ENCODE measurements at places on chromosomes 5 and 9.

- peak; percentile 85 for DNase-seq
Measured at GRCh38 chr5:96247097-96247701, 185.8 kb downstream of the PCSK1 start.

DNA sequence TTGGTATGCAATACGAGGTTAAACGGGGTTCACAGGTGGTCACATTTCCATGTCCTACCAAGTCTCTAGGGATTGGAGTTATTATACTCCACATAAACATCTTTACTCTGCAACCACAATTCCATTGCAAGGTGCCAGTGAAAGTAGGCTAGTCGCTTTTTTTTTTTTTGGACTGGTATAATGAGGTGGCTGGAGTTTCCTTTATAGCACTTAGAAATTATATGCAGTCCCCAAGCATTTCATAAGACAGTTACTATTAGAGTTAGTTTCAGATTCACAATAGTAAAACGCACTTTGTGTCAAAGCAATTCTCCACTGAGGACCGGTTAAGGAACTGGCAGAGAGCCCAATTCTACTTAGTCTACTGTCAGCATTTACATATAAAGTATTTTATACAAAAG lies 1.4 kb downstream of the MEF2C start:
- peak; percentile 38 for DNase-seq

GRCh38 chr5:109089191-109089590 lies 320.6 kb downstream of the PJA2 start:
- DNase-seq = no peak

GRCh38 chr5:98102936-98103335 lies 670.5 kb upstream of the RGMB start:
- no peak for DNase-seq

DNA sequence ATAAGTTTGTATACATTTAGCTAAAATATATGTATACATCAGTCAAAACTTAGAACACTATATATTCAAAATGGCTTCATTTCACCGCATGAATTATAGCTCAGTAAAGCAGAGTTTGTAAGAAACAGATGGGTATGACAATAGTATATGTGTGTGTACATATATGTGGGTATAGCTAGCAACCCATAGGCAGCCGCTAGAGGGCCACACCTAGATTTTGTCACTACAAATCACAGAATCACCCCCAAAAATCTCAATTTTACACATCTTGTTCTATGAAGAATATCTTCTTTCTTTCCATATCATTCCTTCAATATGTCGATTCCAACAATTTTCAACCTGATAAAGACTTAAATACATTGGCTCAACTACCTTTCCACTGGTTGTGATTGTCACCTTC lies 357.8 kb upstream of the CCNG1 start:
- no peak for DNase-seq

DNA sequence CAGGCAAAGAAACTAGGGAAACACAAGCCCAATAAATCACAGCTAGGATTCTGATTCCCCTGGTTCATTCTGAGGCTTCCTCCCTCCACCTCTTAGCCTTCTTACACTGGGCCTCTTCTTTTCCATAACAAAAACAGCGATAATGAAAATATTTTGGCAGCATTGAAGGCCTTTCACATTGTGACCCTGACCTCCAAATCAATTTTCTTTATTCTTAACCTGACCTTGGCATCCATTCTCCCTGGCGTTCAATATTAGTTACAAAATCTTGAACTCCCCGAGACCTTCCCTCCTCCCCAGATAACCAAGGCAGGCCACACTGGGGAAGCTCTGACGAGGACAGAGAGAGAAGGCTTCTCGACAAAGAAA lies 399.9 kb downstream of the ZSWIM6 start:
- no peak for DNase-seq

GRCh38 chr5:133913413-133914155 lies 54.8 kb downstream of the C5orf15 start:
- DNase-seq = no peak

- peak; percentile 70 for DNase-seq
Measured at GRCh38 chr5:120464627-120465435, 731 bp downstream of the PRR16 start.

DNA sequence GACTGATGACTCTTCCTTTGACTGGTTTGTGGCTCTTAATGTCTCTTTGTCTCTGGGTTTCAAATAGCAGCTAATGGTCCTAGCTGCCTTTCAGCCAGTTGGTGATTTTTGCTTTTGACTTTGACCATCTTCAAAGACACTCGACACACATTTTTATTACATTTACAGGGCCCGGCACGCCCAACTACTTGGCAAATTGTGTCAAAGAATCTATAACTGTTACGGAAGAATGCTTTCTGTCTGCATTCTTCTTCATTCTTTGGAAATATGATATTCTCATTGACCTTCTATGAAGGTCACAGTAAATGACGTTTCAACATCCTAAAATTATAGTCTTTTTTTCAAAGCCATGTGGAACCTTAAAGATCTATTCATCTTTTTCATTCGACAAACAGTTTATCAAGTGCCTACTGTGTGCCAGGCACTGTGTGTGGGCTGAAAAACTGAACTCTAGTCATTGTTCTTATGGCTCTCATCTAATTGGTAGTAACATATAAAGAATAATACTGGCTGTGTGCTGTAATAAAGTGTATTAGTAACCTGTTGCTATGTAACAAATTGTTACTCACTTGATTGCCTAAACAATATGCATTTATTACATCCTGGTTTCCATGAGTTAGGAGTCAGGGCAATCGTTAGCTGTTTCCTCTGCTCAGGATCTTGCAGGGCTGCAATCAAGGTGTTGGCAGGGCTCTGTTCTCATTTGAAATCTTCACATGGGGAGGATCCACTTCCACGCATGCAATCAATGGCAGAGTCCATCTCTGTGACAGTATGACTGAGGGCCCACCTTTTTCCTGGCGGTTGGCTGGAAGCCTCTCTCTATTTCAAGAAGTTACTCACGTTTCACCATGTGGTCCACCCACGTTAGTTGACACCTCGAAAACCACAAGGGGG lies 7.0 kb upstream of the WHRN start:
- DNase-seq = peak; percentile 10

GRCh38 chr9:121631115-121631514 lies 20.3 kb upstream of the DAB2IP start:
- no peak for DNase-seq

DNA sequence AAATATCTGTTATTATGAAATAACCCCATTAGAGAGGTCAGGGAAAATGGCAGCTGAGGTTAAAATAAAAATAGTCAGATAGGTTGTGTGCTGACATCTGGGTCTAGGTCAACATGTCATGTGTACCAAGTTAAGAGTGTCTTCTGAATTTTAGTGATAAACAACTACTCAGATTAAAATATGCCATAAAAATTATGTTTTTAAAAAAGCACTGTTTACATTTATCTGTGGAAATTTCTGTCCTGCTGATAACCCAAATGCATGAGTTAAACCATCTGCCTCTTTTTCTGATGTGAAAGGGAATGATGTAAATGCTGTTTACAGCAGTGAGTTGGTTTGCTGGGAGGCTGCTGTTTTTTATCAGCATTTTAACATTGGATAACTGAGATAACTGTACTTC lies 361.2 kb upstream of the TARS1 start:
- DNase-seq = no peak

- no peak for DNase-seq
Measured at GRCh38 chr5:66066826-66067225, 77.3 kb upstream of the SREK1 start.

DNA sequence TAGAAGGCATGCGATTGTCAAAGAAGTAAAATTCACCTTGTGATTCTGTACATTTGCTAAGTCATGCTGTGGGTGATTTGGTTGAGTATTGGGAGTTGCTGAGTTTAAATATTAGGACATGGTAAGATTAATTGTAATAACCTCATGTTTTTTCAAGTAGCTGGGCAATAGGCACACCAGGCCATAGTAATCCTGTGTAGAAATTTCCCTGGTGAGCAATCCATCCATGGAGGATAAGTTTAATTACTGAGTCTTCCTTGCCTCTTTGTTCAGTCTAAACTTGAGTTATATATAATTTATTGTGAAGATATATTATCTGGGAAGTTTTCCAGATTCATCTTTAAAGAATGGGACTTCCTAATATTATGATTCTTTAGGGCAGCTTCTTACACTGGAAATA lies 221.1 kb upstream of the NUDT12 start:
- DNase-seq = no peak

DNA sequence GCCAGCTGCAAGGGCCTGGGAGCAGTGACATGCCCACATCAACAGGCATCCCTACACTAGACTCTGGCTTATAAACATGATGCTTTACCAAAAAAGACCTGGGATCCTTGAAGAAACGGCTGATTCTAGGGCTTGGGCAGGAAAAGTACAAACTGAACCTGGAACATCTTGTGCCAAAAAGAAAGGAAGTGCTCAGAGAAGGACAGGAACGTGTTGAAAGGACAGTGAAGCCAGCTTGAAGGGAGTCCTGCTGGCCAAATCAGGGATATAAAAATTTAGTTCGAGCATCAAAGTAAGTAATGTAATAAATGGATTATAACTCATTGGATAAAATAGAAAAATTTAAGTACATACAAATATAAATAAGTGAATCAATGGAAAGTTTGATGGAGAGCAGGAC lies 58.1 kb downstream of the ALDH7A1 start:
- DNase-seq = no peak

DNA sequence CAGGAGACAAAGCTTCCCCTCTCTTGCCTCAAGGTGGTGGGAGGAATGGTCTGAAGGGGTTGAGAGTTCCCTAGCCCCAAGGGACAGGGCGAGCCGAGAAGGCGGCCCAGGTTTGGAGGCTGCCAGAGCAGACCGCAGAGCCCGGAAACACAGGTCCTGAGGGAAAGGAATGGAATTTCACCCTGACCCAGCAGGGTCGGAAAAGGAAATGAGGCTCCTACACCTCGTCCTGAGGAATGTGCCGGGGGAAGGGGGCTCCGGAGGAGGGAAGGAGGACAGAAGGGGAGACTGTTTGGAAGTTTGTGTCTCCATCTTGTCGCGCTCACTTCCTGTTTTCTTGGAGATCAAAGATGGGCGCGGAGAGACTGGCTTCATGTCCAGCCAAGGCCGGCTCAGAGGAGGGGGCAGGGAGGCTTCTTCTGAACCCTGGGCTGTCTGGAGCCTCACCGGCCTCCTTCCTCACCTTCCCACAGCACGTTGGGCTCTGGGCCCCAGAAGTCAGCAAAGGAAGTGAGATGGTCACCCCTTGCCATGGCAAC lies 9.6 kb downstream of the ENG start:
- no peak for DNase-seq

- no peak for DNase-seq
Measured at GRCh38 chr5:68734781-68735180, 359.0 kb upstream of the SLC30A5 start.

DNA sequence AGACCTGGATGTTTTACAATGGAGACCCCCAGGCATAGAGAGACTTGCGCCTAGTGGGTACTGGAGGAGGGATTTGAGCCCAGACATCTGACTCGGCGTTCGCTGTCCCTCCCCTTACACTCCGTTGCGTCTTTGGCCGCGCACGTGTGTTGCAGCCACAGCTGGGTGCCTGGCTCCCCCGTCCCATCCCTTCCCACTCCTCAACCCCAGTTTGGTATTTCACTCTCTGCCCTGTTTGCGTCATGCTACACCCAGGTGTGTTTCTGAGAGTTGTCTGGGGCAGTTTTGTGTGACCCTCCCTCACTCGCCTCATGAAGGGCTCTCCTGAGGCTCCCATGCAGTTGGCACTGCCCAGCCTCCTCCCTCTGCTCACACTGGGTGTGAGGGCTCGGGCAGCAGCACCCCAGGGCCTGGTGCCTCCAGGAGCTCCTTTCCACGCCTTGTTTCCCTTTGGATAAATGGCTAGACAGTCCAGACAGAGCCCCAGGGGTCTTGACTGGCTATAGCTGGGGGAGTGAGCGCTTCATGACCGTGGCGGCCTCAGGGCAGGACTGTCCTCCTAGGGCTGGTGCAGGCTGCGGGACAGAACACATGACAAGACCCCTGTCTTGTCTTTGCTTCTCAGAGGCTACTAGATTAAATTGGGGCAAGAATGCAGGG lies 13.6 kb downstream of the TCF7 start:
- no peak for DNase-seq

DNA sequence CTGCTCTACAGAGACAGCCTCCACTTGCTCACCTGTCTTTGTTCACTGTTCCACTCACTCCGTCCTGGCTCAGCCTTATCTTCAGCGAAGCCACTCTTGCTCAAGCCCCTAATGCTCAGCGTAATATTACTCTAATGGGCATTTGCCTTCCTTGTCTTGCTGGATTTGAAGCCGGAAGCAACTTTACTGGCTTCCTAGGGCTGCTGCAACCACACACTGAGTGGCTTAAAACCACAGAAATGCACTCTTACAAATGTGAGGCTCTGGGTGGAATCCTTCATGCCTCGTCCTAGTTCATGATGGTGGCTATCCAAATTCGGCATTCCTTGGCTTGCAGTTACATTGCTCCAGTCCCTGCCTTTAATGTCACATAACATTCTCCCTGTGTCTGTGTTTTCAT lies 85.5 kb upstream of the MARCHF11 start:
- peak; percentile 11 for DNase-seq

- no peak for DNase-seq
Measured at GRCh38 chr9:74519419-74519818, 22.3 kb downstream of the RORB start.

GRCh38 chr9:8388132-8388531 lies 588.6 kb upstream of the DMAC1 start:
- DNase-seq = no peak

DNA sequence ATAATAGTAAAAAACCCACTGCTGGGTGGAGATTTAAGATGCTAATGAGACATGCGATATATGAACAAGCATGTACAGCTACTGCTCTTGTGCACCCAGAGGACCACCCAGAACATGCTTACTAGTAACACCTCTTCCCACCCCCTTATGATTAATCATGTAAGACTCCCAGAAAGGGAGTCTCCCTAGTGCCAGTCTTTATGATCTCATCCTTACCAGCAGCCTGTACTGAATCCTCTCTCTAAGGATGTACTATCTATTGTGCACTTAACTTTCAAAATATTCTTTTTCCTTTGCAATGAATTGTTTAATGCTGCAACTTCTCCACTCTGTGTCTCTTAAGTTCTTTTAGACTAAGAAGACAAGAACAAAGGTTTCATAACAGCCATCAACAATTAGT lies 9.1 kb upstream of the MAT2B start:
- DNase-seq = no peak

DNA sequence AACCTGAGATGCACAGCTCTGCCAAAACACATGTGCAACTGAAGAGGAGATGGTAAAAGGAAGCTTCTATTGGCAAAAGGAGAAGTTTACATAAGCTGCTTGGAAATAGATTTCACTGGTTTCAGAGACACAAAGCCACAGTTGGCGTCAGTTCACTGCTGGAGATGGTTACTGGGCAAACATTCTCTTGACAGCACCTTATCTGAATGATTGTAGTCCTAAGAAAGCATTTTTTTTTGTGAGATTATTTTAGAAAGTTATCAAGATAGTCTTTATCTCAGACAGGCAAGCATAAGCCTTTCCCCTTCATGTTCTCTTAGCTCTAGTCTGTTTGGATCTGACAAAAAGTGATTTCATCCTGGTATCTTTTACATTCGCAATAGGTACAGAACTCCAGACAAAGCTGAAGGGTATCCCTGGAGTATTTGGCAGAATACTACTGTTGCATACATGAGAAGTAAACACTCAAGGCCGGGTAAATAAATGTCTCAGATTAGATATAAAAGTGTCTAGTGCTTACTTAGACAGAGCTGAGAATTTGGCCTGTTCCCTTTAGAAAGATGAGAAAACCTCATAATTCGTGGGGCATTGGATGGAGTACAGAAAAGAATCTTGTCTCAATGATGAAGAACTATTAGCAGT lies 1668.0 kb upstream of the NUDT12 start:
- no peak for DNase-seq

GRCh38 chr5:14420101-14420811 lies 161.3 kb upstream of the OTULINL start:
- no peak for DNase-seq

Data from myocyte (in vitro differentiated cells).